NCI-H1436 treated with DMSO at 0.1 percent for 48 hours (cell line): ENCODE measurements at places on chromosomes 11 and 22.

DNA sequence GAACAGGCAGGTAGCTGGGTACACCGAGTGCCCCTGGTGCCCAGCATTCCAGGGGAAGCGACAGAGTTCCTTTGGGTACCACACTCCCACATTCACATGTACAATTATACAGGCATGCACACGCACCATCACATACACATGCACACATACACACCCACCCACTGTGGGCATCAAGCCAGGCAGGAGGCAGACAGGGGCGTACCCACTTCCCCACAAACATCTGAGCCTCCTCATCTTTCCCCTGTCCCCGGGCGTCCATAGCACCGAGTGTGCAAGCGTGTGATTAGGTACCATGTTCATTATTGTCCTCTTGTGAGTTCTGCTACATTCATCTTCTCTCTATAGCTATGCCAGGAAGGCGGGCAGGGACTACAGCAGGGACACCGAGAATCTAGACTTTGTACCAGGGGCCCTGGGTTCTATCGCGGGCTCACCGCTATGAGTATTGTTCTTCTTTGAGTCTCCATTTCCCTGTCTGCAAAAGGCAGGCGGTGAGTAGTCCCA, 2.1 kb upstream of the CARD10 start:
- DNase-seq: no peak

GRCh38 chr22:35418731-35419130, 18.8 kb downstream of the MCM5 start:
- DNase-seq: no peak

GRCh38 chr11:123111465-123111864, 49.5 kb upstream of the HSPA8 start:
- DNase-seq: peak; percentile 2

- DNase-seq: no peak
Measured at GRCh38 chr11:111631666-111632039, 29.4 kb downstream of the SIK2 start.

- DNase-seq: no peak
Measured at GRCh38 chr11:114316980-114317786, 21.0 kb downstream of the NNMT start.

- DNase-seq: no peak
Measured at GRCh38 chr11:39174965-39175364, 2284.5 kb downstream of the LRRC4C start.

DNA sequence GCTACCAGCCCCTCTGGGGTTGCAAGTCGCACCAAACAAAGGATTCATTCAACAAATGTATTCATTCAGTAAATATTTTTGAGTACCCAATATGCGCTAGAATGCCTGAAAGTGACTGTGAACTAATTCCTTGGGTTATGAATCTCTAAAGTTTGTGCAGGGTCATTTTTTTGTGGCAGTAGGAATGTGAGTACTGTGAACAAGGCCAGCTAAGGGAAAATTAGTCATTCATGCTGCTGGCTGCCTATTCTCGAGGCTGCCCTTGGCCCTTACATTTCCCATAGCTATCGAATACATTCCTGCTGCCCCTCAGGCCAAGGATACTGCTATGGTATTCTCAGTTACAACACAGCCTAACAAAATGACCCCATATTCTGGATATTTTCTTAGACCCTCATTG, 141.6 kb downstream of the TRPC6 start:
- DNase-seq: no peak

DNA sequence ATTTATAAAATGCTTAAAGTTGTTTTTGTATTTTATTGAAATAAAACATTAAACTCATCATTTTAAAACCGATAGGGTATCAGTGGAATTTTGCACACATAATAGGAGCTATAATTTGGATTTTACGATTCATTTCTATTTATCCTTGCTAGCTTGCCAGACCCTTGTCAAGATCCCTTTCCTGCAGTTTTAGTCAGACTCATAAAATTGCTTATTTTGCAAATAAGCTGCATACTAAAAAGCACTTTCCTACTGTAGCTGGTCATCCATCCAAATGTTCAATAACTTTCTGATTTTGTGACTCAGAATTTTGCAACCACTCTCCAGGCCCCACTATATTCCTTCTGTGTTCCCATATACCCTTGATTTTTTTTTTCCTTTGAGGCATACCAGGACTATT, 239.2 kb upstream of the CTSC start:
- DNase-seq: no peak

DNA sequence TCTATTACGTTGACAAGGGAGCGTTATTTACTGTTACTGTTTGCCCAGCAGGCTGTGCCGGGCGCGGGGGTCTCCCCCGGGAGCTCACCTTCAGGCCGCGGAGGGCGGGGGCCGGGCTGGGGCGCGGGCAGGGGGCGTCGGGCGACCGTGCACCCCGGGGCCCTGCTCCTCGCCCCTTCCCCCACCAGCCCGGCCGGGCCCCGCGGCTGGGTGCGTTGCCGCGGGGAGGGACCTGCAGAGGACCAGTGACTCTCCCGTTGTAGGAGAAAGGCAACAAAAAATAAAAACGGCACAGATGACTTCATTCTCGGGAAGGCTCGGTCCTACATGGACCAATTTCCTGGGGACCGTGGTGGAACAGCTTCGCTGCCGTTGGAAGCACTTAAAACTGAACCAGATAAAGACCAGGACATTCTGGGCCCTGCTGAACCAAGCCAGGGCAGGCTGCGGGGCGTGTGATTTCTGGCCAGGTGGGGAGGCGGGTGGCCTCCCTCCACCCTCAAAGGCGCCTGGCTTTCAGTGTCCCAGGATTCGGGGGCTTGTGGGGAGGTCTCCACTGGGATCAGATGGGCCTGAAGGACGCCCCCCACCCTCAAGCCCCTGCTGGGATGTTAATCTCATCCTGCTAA, 57.4 kb downstream of the IGLL1 start:
- no peak for DNase-seq

DNA sequence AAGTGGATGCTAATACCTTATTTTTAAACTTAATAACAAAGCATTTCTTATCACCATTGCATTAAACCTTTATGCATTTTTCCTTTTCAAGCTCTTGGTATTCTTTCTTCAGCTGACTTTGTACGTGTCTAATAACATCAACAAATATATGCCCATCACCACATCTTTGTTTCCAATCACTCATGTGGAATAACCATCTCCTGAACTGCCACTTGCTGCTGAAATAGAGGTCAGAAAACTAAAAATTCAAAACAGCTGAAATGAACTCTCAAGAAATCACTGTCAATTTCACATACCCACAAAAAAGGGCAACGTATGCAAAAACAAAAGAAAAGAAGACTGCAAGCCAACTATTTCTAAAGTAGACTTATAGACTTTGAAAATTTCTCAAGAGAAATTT, 7.4 kb downstream of the MSANTD4 start:
- DNase-seq: no peak

GRCh38 chr22:48837341-48837935, 990.2 kb downstream of the BRD1 start:
- DNase-seq: no peak

DNA sequence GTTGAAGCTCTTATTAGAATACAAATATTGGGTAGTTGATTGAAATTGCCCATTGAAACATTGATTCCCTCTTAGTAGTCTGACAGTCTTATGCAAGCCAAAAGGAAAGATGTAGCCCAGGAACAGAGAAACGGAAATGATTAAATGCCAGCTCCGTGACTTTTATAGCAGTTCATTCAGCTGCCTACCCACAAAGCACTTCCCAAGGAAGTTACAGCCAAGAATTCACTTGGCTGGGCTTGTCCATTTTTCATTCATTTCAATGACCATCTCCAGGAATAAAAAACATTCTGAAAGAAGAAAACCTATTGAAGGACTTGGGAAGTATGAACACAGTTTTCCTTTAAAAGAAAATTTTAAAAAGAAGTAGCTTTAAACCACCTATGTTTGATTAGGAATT, 62.0 kb downstream of the NCAM1 start:
- no peak for DNase-seq

DNA sequence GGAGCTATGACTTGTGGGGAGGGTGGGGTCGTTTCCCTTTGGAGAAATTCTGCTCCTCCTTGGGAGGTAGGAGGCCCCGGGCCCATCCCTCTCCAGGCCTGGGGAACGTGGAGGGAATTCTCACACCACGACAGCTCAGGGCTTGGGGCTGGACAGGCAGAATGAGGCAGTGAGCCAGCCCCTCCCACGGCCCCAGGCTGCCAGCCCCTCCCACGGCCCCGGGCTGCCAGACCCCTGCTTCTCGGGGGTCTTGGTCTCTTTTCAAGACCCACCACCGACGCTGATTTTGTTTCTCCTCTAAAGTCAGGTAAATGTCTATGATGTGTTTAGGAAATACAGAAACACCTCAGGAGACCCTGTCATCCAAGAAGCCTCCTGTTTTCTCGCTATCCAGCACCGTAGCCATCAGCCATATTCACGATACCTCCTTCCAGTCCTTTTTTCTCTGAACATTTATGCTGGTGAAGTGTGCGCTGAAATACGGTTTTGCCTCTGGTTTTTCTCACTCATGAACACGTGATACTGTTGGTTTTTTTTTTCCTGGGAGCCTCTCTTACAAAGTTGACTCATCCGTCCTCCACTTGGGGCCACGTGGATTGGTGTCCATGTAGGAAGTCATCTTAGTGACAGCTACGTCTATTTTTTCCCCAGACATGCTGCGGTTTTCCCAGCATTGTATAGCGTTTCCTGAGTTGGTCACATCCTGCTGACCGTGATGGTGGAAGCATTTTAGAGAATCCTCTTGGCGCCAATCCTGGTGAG, 1219.6 kb downstream of the BRD1 start:
- no peak for DNase-seq

GRCh38 chr22:38775656-38776055, 18.3 kb downstream of the DNAL4 start:
- no peak for DNase-seq

DNA sequence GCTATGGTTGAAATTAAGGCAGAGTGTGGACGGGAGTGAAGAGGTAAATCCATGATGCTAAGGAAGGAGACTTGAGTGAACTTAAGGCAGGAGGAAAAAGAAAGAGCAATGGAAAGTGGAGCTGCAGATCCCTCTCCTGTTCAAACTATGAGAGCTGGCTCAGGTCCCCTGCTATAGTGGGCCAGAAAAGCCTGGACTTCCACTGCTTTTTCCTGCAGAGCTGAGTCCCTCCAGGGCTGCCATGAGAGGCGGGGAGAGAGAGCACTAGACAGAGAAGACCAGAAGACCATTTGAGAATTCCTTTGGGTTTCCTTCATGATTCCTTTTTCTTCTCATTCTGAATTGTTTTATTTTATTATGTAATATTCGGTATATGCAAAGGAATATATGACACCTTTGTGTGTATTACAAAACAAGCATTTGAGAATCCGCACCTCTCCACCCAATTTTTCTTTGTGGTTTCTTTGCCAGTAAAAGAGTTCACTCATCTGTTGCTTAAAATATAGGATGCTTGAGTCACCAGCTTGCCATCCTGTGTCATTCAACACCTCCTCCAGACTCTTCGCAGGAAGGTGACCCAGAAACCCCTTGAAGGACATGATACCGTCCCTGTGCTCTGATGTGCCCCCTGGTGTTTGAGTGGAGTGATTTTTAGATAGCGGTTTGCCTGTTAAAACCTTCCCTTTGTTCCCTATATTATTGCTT, 24.4 kb downstream of the SREBF2 start:
- DNase-seq: no peak

- DNase-seq: no peak
Measured at GRCh38 chr11:81303038-81303664, 1430.5 kb downstream of the FAM181B start.

GRCh38 chr11:106231591-106231990, 154.1 kb downstream of the AASDHPPT start:
- no peak for DNase-seq

- no peak for DNase-seq
Measured at GRCh38 chr11:111527279-111527678, 12.7 kb downstream of the HOATZ start.

GRCh38 chr11:121944556-121945230, 171.3 kb downstream of the BLID start:
- no peak for DNase-seq

- DNase-seq: no peak
Measured at GRCh38 chr22:44325718-44326490, 13.2 kb upstream of the SHISAL1 start.

- no peak for DNase-seq
Measured at GRCh38 chr11:127126986-127127385, 126.4 kb upstream of the KIRREL3 start.

GRCh38 chr11:101915791-101916291, 481 bp downstream of the ANGPTL5 start:
- DNase-seq: no peak

DNA sequence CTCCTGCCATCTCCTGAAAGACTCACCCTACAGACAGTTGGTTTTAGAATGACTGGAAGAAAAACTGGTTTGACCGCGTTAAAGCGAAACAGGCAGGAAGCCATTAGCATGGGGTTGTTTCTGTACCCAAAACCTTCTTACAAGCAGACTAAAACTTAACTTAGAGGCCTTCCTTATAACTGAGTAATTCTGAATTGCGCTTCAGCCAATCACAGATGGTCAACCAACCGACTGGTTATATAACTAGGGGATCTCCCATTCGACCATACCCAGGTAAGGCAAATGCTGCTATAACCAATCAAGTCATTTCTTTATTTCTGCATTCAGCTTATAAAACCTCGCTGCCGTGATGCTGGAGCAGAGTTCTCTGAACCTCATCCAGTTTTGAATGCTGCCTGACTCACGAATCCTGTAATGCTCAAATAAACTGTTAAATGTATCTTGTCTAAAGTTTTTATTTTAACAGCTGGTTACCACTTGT, 87.8 kb upstream of the DRD2 start:
- no peak for DNase-seq

DNA sequence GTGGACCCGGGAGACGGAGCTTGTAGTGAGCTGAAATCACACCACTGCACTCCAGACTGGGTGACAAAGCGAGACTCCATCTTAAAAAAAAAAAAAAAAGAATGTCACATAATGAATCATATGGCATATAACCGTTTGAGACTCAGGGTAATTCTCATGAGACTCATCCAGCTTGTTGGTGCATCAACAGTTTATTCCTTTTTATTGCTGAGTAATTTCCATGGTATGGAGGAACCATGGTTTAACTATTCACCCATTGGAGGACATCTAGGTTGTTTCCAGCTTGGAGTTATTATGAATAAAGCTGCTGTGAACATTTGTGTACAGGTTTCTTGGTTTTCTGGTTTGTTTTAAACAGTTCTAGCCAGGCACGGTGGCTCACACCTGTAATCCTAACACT, 25.3 kb downstream of the PPARA start:
- no peak for DNase-seq

DNA sequence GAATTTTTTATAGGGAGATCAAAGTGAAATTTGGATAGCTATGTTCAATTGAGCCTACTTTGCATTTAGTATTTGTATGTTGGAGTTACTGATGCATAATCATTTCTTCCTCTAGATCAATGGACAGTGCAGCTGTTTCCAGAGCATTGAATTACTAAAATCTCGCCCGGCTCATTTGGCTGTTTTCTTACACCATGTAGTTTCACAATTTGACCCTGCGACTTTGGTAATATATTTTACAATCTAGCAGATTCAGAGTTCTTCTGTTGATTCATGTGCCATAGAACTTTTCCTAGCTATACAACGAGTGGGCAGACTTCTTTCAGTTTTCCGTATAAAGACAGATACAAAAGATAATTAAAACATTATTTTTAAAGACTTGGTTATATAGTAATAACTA, 70.0 kb upstream of the GRIK4 start:
- no peak for DNase-seq

GRCh38 chr11:12272821-12273617, 104.4 kb upstream of the PARVA start:
- DNase-seq: no peak
